ENCODE measurements at places on chromosomes 7 and 10.

DNA sequence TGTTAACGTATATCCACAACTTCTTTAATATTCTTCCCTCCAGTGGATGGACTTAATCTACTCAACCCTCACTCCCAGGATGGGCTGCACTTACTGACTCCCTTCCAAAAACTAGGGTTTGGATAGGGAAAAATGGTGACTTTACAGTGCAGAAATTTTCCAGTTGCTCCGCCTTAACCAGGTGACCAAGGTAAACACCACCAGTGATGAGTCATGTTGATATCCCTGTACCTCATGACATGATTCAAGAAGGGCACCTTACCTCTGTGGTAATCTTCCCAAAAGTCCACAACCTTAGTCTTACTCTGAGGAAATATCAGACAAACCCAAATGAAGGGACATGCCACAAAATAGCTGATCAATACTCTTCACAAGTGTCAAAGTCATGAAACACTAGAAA is 3.5 kb upstream of the GSTK1 start:
- DNase-seq: no peak

DNA sequence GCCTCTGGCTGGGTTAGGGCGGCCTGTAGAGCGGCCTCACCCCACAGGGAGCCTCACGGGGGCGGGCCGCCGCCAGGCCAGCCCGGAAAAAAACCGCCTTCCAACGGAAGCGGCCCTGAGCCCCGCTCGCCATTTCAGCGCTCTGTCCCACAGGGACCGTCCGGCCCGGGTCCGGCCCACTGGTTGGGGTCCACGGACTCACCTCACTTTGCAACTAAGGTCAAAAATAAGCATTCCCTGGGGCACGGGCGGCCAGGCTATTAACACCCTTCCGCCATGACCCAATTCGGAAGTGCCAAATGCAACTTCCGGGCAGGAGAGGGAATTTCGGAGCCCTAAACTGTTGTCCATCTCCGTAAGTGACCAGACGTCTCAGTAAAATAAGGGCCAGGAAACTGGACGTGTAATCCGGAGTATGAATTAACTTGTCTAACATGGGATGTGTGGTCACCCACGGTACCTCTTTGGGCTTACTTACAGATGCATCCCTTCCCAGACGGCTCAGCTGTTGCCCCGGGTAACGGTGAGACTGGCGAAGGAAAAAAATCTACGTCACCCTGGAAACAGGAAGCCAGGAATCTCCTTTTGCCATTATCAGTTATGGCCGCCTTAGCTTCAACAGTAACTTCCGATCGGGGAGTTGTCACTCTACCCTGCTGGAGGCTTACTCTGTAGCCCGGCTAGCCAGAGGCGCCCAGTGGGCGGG is at the start of gene BBIP1:
TSS of gene BBIP1 (minus strand) at position 538 of the 706 bp plus-strand sequence. CDS start 1,023 bp downstream, outside the sequence.
- DNase-seq: no peak

GRCh38 chr10:112434988-112435619 is 11.6 kb downstream of the ZDHHC6 start:
- no peak for DNase-seq

DNA sequence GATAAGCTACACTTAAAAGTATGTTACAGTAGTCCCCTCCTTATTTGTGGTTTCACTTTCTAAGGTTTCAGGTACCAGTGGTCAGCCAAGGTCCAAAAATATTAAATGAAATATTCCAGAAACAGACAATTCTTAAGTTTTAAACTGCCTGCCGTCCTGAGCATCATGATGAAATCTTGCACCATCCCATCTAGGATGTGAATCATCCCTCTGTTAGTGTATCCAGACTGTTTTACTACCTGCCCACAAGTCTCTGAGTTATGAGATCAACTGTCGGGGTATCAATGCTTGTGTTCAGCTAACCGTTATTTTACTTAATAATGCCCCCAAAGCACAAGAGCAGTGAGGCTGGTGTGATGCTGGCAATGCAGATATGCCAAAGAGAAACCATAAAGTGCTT is 11.4 kb downstream of the KDM7A start:
- DNase-seq: no peak

DNA sequence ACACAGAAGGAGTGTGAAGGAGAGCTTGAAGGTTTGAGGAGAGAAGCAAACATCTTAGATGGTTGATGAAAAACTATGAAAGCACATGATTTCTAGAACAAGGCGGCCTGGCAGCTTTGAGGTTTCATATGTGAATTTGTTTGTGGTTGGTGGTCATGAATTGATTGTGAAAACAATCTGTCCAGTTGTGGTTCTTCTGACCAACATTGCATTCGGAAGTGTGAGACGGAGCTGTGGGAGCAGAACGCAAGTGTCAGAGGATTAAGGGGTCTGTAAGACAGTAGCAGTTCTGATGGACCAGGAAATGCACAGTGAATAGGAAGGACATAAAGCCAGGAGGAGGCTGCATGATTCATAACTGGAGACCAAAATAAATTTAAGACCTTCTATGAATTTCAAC is 594.6 kb downstream of the NXPH1 start:
- no peak for DNase-seq

DNA sequence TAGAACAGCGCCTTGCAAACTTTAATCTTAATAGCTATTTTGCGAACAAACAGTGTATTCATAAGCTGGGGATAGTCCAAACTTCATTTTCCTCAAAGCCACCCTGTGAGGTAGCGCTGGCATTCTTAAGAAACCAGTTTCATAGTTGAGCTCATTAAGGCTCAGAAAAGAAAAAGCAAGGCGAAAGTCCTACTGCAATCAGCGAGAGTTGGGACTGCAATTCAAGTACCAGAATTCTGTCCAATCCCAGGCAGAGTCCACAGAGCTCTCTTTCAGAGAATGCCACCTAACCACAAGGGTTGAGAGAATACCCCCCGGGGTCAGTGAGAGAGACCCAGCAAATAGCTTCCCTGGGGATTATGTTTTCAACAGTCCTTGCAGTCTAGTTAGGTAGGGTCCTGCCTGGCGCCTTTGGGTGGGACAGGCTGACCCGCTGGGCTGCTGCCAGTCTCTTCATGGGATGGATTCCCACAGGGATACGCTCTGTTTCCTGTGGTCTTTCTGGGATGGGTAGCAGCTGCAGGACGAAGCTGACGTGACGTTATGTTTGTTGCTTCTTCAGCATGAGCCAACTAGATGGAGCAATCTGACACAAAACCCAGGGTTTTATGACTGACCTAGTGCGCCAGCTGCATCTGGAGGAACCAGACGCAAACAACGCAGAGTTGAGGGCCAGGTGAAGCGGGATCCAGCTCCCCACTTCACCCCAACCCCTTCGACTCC is 16.0 kb downstream of the BMPER start:
- DNase-seq: no peak

- no peak for DNase-seq
Observed at GRCh38 chr7:128027485-128027980, 3.7 kb downstream of the LRRC4 start.

- DNase-seq: no peak
Observed at GRCh38 chr7:139479620-139480019, 3.9 kb downstream of the KLRG2 start.

- DNase-seq: no peak
Observed at GRCh38 chr7:9127901-9128300, 694.5 kb downstream of the NXPH1 start.

DNA sequence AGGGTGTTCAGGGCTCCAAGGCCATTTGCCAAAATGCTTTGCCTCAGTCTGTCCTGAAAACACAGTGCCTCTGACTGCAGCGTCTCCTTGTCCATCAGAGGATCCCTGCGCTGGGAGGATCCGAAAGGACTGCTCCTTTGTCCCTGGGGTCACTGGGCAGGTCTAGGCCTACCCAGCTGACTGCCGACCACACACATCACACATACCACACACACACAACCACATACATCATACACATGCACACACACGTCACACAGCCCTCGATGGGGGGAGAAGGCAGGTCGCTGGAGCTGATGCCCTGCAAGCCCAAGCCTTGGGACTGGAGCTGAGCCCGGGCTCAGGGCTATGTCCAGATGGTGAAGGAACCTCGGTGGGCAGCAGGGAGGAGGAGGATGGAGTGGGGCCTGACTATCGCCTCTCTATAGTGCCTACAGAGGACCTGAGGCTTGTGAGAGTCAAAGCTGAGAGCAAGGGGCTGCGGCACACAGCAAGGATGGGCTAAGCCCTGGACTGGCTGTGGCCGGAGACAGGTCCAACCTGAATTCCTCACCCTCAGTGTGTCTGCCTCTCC is 29.1 kb downstream of the GPRIN2 start:
- DNase-seq: no peak

DNA sequence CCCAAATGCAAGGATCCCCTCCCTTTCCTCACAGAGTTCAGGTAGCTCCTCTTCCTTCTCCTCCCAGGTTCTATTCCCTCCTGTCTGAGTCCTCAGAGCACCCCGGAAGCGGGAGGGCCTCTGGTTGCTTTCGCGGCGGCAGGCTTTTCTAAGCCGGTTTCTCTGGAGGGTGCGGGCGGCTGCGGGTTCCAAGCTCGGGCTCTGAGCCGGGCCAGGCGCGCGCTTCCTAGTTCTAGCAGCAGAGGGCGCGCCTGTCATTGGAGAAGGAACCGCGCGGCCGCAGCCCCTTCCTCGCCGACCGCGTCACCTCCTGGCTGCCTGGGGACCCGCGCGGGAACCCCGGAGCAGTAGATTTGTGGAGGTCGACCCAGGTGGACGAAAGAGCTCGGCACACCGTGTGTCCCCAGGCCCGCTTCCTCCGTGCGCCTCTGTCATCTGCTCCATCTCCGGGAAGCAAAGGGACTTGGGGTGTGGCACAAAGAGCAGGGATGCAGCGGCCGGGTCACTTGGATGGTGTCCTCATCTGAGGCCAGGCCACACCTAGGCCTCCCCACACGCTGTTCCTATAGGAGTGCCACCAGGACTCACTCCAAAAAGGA is 389.0 kb upstream of the PODXL start:
- DNase-seq: no peak

DNA sequence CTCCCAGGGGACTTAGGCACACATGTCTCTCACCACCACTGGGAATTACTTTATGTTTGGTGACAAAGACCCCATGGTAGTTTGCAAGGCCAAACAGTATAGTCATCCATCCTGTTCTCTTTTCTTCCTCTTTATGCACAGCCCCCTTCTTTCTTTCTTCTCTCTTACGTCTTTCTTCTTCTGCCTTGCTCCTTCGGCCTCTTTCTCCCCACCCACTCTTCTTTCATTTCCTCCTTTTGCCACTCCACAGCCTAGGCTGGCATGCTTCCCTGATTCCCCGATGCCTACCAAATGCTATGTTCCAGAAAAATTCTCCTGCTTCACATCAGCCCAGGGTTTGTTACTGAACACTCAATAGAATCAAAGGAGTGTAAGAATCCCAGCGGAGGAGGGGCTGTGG is 62.4 kb upstream of the MKLN1 start:
- DNase-seq: no peak

DNA sequence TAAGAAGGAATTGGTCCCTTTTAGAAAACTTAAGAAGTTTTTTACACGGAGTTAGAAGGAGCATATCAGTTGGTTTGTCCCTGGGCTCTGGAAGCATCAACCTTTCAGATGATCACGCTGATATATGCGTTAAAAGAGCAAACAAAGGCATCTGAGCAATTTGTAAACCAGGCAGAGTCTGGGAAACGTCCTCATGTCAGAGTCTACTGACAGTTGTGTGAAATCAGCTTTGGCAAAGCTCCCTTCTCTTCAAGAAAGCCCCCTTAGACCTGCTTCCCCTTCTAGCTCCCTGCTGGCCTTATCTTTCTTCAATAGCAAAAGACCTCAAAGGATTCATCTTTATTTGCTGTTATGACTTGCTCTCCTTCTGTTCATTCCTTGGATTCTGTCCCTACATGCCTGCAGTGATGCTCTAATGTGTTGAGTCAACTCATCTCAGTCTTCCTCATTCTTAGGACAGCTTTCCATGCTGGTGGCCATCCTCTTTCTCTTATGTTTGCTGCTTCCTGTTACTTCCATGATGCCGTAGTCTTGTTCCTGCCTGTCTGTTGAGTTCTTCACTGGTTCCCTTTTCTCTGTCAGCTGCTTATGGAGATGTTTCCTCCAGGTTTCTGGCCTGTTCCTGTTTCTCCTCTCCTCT is 106.5 kb upstream of the BMPER start:
- DNase-seq: no peak

DNA sequence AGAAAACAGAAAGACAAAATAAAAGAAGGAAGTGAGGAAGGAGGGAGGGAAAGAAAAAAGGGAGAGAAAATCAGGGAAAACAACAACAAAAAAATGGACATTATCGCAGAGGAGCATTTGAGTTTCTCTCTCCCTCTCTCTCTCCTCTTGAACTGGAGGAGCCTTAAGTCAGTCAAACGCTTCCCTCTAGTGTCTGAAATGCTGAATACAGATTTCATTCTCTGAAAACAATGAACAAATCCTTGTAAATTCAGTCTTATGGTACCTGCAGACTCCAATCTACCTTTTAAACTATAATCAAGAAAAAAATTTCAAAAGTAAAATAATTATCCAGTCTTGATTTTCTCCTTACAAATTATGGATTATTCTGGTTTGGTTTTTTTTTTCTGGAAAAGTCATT is 89.2 kb upstream of the PFKP start:
- DNase-seq: no peak

Measured in activated T-helper 9 cell treated with anti-CD3 and anti-CD28 coated beads, Interleukin-2, amount 50 U/mL, for 16 hours (primary cell).